ENCODE measurements at places on chromosomes 16 and 17. TPM values are rescaled to one million over a fixed set of nuclear protein-coding genes. Genes with fewer than 3 reads are reported as not detected.

DNA sequence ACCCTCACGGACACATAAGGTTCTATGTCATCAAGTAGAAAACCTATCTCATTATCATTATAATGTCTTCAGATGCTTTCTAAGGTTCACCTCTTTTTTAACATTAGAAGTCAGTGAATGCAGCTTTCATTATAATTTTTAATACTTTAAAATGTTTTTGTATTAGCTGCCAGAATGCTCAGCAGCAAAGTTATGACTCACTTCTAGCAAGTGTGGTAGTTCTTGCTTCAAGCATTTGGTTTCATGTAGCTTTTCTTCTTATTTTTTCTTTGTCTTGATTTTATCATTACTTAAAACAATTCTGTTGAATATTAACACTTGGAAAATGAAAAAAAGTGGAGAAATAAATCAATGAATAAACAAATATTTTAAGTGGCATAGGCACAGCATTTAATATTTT, 23.4 kb downstream of the LPCAT2 start:
- DNase-seq = no peak

DNA sequence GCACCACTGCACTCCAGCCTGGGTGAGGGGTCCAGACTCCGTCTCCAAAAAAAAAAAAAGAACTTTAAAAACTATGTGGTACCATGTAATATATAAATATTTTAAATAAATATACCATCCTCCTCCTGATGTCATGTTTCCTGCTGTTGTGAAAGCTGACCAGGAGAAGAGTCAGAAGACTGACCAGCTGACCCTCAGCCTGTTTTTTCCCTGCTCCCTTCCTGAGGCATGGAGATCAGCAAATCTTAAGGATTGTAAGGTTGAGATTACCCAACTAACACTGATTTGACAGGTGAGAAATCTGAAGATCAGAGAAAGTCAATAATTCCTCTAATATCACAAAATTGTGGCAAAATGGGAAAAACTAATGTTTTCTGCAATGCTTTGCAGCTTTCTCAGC, 18.1 kb downstream of the NCOR1 start:
- DNase-seq = no peak

GRCh38 chr16:84722068-84722467, 22.3 kb downstream of the USP10 start:
- no peak for DNase-seq

GRCh38 chr17:46121165-46121764, 72.0 kb downstream of the KANSL1 start:
- DNase-seq = no peak

The PLLP gene
- total RNA-seq = not detected

The RAB40C gene
- total RNA-seq = 10.1 TPM

All from activated CD4-positive, alpha-beta memory T cell treated with anti-CD3 and anti-CD28 coated beads for 36 hours (primary cell).